ENCODE measurements at places on chromosomes 1 and 21. TPM values are rescaled to one million over a fixed set of nuclear protein-coding genes. Genes with fewer than 3 reads are reported as not detected.

DNA sequence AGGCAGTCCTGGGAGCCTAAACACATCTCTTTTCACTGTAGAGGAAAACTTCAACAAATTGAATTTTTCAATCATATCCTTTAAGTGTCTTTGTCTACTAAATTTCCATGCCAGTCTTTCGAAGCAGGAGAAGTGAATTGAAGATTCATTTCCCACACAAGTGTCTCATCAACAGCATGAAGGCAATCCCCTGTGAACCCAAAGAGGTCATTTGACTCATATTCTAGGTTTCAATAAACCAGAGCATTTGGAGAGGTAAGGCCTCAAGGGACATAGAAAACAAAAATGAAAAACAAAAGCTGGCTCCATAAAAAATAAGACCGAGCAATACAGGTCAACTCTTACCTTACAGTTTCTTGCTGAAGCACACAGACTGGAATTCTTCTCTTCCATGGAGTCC lies 94.1 kb upstream of the ATP1B1 start:
- no peaks in the 10 kb centered on the region for H3K36me3 ChIP-seq
- no peaks in the 10 kb centered on the region for H3K4me1 ChIP-seq
- no peak overlapping the region for H3K27ac ChIP-seq
- H3K27me3 ChIP-seq, result no peaks in the 10 kb centered on the region

Gene UAP1
- total RNA-seq, result 37.5 TPM

Gene LCE3D
- not detected for total RNA-seq

- H3K27me3 ChIP-seq, result no peaks in the 10 kb centered on the region
- no peaks in the 10 kb centered on the region for H3K36me3 ChIP-seq
- H3K4me3 ChIP-seq, result no peak overlapping the region
- no peaks in the 10 kb centered on the region for H3K4me1 ChIP-seq
Measured at GRCh38 chr1:159882527-159882862, 17.5 kb downstream of the CFAP45 start.

- no peak overlapping the region for H3K4me3 ChIP-seq
- no peaks in the 10 kb centered on the region for H3K4me1 ChIP-seq
- DNase-seq, result no peak
- no peak overlapping the region for H3K27ac ChIP-seq
- no peaks in the 10 kb centered on the region for H3K36me3 ChIP-seq
Measured at GRCh38 chr1:207500306-207500705, 4.3 kb downstream of the CR1 start.

Gene ZNF496
- 19.4 TPM for total RNA-seq
